ELR (cell line): ENCODE measurements at places on chromosomes 16 and 17.

- DNase-seq: no peak
These were observed 15.9 kb downstream of the TBX2 start for GRCh38 chr17:61415374-61416210.

GRCh38 chr17:43536236-43536992 is 9.7 kb downstream of the ETV4 start:
- DNase-seq: peak; percentile 67

- no peak for DNase-seq
These were observed 126.0 kb downstream of the ABCC12 start for GRCh38 chr16:48029768-48030167.

GRCh38 chr16:29025218-29025617 is 40.4 kb downstream of the LAT start:
- no peak for DNase-seq

DNA sequence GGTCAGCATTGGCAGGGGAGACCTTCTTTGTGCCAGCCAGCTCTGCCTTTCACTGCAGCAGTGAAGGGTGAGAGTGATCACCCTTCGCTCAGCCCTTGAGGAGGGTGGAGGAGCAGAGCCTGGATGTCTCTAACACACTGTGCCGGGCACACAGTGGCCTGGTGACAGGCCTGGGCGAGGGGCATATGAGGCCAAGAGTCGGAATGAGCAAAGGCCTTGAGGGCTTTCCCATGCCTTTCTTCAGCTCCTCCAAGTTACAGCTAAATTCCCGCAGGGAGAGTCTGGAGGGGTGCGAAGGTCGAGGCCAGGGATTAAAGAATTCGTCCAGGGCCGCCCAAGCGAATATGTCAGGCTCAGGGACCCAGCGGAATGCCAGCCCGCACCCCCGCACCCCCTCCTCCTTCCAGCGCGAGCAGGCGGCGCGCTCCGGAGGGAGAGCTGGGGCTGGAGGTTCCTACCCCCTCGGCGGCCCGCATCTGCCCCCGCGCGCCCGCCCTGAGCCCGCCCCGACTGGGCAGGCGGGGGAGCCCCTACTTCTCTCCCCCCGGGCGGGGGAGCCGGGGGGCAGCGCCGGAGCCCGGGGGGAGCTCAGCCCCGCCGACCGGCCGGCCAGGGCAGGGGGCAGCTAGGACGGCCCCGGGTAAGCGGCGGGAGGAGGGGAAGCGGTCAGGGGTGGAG is at the start of gene RASL10B:
RASL10B (plus strand) TSS at position 401 of the 678 bp plus-strand sequence. CDS start 3,546 bp downstream, outside the sequence.
- DNase-seq: peak; percentile 64

GRCh38 chr16:17446661-17447060 is 24.1 kb downstream of the XYLT1 start:
- no peak for DNase-seq

GRCh38 chr17:39219647-39220154 is 6.0 kb downstream of the STAC2 start:
- DNase-seq: no peak

DNA sequence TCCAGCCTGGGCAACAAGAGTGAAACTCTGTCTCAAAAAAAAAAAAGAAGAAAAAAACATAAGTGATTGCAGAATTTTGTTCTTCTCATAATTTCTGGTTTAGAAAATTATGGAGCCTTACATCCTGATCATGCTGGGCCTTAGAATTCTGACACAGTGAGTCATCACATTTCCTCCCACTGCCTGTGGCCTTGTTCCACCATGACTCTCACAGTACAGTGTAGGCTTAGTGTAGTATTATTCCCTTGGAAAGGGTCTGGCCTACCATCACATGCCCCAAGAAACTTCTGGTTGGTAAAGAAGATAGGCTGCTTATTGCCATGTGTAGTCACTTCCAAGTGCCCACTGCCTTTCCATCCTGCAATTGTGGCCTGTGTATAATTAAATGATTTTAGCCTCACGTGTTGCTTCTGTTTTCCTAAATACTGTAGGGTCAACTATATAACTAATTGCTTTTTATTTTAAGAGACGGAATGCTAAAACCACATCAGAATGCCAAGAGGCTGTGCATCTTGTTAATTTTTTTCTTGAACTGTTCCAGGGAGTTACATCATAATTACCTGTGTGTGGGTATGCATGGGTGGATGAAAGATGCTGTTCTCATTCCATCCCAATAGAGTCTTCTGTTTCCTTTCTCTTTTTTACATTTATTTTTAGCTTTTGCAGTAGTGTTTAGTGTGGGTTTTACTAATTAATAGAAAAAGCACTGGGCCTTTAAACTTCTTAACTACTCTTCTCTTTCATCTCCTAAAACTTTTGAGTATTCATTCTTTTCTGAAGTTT is 25.9 kb downstream of the OGFOD1 start:
- DNase-seq: peak; percentile 92

GRCh38 chr17:56718515-56718914 is 115.2 kb downstream of the C17orf67 start:
- DNase-seq: no peak

- DNase-seq: peak; percentile 29
These were observed 86.7 kb downstream of the ZFHX3 start for GRCh38 chr16:72961115-72961832.

DNA sequence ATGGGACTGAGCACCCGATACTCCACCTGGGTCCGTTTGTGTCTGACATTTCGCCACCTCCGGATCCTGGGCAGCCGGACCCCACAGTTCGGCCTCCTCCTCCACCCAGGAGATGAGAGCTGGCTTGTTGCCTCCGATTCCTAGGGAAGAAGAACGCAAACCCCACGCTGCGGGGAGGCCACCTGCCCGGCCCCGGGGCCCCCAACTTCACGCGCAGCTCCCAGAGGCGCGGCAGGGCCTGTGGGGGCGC is 542 bp downstream of the ZNF764 start:
- DNase-seq: peak; percentile 26

DNA sequence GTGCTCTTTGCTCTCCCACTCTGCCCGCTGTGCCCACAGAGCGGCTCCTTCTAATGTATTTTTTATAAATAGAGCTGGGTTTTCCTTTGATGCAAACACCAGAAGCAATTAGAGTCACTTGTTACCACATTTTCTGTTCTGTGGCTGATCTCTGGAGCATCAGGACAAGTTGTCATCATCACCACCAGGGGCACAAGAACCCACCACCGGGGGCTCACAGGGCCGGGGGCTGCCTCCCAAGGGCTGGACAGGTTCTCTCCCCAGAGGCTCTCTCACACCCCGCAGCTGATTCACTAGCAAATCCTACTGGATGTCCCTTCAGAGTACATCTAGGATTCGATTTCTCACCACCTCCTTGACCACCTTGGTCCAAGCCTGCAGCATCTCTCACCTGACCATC is 18.5 kb downstream of the C16orf82 start:
- no peak for DNase-seq

GRCh38 chr17:51481370-51481769 is 221.0 kb downstream of the UTP18 start:
- no peak for DNase-seq

GRCh38 chr17:71114911-71115668 is 945.8 kb downstream of the KCNJ2 start:
- no peak for DNase-seq

DNA sequence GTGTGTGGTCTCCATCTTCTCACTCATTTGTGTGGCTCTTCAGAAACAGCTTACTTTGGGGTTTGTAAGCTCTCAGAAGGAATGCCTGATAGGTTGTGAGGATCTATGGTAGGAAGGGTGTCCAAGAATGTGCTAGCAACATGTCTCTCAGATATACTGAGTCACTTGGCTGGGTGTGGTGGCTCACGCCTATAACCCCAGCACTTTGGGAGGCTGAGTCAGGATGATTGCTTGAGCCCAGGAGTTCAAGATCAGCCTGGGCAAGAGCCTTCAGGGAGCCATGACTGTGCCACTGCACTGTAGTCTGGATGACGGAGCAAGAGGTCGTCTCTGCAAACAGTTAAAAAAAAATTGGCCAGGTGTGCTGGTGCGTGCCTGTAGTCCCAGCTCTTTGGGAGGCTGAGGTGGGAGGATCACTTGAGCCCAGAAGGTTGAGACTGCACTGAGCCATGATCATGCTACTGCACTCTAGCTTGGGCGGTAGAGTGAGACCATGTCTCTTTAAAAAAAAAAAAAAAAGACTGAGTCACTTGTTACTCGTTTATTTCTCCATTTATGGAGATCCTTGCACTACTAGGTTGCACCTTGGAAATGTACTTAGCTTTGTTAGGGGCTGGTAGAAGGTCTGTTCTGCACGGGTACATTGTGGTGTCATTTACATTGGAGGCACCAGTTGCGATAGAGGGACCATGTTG is 232.0 kb downstream of the SNX29 start:
- peak; percentile 41 for DNase-seq

- DNase-seq: no peak
These were observed 26.7 kb upstream of the GPATCH8 start for GRCh38 chr17:44529864-44530263.

DNA sequence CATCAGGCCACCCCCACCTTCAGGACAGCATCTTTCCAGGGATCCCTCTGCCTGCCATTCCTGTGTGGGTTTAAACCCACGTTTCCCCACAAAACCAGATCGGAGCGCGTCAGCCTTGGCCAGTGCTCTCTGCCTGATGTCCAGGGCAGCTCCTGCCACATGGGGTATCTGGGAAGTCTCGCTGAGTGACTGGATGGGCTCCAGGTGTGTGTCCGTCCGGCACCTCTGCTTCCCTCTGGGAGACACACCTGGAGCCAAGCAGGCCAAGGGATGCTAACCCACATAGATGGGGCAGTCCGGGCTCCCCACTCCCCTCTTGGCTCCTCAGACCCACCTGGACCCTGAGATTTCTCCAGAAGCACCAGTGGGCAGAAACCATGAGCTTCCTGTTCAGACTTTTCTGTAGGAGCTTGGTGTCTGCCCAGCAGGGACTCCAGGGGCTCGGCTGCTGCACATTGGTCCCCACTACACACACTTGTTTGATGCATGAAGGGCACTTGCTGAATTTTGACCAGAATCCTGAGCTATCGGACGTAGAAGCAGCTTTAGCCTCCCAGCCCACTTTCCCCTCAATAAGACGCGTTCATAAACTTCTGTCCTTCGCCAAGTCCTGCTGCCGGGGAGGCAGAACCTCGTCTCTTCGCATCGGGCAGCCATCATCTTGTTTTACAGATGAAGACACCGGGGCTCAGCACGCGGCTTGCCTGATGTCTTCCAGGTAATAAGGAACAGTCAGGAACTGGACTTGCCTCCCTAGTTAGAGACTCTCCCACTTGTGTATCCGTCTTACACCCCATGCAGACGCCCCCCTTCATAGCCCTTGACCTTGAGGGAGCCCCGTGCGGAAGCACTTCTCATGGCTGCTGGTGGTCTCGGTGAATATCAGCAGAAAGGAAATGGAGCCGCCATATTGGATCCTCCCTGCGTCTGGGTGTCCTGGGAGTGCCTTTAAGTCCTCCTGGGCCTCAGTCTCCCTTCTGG is 91.6 kb upstream of the ZNF469 start:
- DNase-seq: no peak

- DNase-seq: peak; percentile 48
These were observed 631 bp downstream of the KREMEN2 start for GRCh38 chr16:2964475-2965336.

- DNase-seq: no peak
These were observed 264.5 kb downstream of the FTO start for GRCh38 chr16:53968454-53968853.

GRCh38 chr16:6048017-6048416 is 950.4 kb upstream of the EEF2KMT start:
- DNase-seq: no peak

GRCh38 chr16:84518804-84519341 is 14.4 kb upstream of the MEAK7 start:
- DNase-seq: no peak

GRCh38 chr16:66539623-66540469 is 10.1 kb downstream of the TK2 start:
- no peak for DNase-seq

GRCh38 chr17:82884341-82884969 is 44.6 kb upstream of the ZNF750 start:
- no peak for DNase-seq

GRCh38 chr17:7466639-7467341 is 12.6 kb downstream of the ZBTB4 start:
- peak; percentile 68 for DNase-seq

DNA sequence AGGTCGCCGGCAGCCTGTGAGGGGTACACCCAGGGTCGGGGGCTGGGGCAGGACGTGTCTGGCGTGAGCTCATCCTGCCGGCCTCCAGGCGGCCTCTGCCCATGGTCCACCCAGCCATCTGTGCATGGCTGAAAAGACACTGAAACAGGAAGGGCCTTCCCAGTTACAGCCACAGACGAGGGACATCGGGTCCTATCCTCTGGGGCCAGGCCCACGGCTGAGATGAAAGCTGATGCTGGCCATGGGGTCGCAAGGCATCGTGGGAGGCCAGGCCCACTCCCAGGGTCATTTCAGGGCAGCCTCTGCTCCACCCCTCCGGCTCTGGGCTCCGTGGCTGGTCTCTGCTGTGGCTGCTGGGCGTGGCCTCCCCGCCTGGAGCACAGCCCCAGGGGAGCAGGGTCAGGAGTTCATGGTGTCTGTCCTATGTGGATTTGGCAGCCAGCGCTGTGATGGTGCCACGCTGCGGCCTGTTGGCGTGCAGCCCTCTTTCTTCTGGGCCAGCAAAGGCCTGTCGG is 16.6 kb upstream of the ATP6V0C start:
- DNase-seq: no peak

DNA sequence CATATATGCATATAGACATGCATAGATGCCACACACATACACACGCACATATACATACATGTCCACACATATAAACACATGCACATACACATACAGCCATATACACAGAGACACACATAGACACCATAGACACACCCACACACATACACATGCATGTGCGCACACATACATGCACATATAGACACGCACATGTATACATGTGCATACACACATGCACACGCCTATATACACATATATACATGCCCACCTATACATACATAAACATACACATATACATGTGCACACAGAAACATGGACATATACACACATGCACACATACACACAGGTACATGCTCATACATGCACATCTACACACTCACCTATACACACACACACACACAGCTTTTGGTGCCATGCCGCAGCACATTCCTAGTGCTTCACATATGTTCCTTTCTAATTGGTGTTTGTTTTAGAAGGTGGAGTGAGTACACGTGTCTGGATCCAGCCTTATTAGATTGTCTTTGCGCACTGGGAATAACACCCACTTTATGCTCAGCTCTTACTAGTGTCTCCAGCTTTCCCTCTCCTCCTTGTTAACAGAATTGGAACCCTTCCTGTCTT is 198.0 kb downstream of the RPTOR start:
- no peak for DNase-seq
